ENCODE measurements at places on chromosomes 5 and 9. TPM values are rescaled to one million over a fixed set of nuclear protein-coding genes. Genes with fewer than 3 reads are reported as not detected.

GPX3 gene
- 19.7 TPM for total RNA-seq

PCDHGA6 gene
- total RNA-seq: 0.86 TPM

GDNF gene
- total RNA-seq: 0.98 TPM

DNA sequence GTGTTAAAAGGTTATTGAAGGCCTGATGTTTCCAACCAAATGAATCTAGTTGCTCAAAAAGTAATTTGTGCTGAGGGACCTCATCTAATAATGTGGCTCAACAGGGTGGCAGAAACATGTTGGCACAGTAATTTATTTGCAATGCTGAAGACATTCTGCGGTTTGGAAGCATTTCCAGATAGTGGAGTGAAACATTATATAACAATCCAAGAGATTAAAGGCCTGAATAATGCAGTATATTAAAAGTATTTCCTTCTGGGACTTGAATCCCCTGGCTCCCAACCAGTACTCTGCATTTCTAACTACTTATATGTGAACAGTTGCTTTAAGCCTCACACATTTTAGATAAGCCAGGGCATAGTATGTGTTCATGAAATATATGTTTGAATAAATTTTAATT, 25.9 kb upstream of the ALDH1A1 start:
- no peak overlapping the region for H3K4me3 ChIP-seq
- H3K36me3 ChIP-seq: no peaks in the 10 kb centered on the region
- peaks cover 20% of the 10 kb centered on the region for H3K4me1 ChIP-seq
- no peaks in the 10 kb centered on the region for H3K27me3 ChIP-seq
- DNase-seq: no peak
- H3K27ac ChIP-seq: no peak overlapping the region

DNA sequence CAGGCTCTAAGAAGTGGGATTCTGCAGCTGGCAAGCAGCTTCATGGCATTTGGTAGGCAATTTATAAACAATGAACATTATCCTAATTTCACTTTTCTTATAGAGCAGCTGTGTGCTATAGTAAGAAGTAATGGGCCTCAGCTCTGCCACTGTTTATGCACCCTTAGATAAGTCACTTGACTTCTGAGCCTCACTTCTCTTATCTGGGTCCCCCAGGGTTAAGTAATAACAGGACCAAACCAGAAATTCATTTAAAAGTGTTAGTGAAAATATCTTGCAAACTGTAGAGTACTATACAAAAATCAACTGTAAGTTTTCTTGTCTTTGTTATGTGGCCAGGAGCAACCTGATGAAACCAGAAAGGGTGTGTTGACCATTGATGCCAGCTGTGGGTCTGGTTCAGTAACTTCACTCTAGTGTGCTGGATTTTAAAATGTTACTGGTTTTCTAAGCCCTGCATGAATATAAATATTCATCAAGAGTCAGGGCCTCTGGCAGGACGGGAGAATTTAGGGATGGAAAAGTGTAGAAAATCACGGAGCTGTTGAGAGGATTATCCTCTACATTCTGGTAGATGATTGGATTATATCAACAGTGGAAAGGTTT, 24.2 kb downstream of the TNFAIP8 start:
- peaks cover 14% of the 10 kb centered on the region for H3K4me1 ChIP-seq
- H3K27ac ChIP-seq: no peak overlapping the region

KCNIP1 gene
- 5.3 TPM for total RNA-seq

- H3K27ac ChIP-seq: no peak overlapping the region
- H3K36me3 ChIP-seq: no peaks in the 10 kb centered on the region
- DNase-seq: no peak
- H3K27me3 ChIP-seq: peaks cover 4% of the 10 kb centered on the region
Measured at GRCh38 chr5:67199859-67200258, 3.3 kb upstream of the CD180 start.

PRKAA1 gene
- 58.6 TPM for total RNA-seq

- no peak within 1 kb of the TSS for H3K27ac ChIP-seq
- H3K4me3 ChIP-seq: no peak within 1 kb of the TSS
- no peaks in the 10 kb centered on the region for H3K36me3 ChIP-seq
- no peaks in the 10 kb centered on the region for H3K27me3 ChIP-seq
Measured at GRCh38 chr9:104536756-104537155, at the start of gene OR13C3. Gene OR13C3 (minus strand): TSS chr9:104536856. CDS start chr9:104536723, 133 bp downstream.

DNA sequence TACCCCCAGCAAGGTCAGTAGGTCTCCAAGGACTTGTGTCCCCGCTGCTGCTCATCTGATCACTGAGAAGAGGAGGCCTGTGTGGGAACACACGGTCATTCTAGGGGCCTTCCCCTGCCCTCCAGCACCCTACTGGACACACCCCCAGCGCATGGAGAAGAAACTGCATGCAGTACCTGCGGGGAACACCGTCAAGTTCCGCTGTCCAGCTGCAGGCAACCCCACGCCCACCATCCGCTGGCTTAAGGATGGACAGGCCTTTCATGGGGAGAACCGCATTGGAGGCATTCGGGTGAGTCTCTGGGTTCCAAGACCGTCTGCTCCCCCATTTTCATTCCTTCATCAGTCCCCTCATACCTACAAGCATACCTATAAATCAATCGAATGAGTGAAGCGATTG, 4.1 kb downstream of the FGFR4 start:
- H3K27me3 ChIP-seq: peaks cover 21% of the 10 kb centered on the region
- H3K27ac ChIP-seq: no peak overlapping the region
- H3K4me3 ChIP-seq: no peak overlapping the region

DNA sequence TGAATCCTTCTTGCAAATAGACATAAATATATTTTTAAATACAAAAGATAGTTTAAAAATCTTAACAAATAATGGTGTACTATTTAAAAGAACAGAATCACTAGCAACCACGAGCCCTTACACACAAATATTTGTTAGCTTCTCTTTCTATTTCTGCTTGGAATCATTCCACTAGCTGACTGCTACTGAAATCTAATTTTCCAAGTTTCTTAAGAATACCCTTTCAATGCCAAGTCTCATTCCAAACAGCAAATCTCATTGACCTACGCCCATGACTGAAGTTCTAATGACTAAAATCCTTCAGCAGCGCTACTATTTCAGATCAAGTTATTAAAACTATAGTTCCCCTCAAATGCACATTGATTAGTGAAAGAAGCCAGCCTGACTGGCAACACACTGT, 13.2 kb upstream of the PPP1R2B start:
- H3K27me3 ChIP-seq: peaks cover 3% of the 10 kb centered on the region
- DNase-seq: no peak
- no peaks in the 10 kb centered on the region for H3K4me1 ChIP-seq
- H3K4me3 ChIP-seq: no peak overlapping the region
- H3K27ac ChIP-seq: no peak overlapping the region

GRCh38 chr9:112032743-112033142, 136.1 kb downstream of the UGCG start:
- no peaks in the 10 kb centered on the region for H3K27me3 ChIP-seq
- no peak for DNase-seq
- H3K36me3 ChIP-seq: peaks cover 20% of the 10 kb centered on the region
- H3K4me3 ChIP-seq: no peak overlapping the region

TLE1 gene
- total RNA-seq: 40.2 TPM

DNA sequence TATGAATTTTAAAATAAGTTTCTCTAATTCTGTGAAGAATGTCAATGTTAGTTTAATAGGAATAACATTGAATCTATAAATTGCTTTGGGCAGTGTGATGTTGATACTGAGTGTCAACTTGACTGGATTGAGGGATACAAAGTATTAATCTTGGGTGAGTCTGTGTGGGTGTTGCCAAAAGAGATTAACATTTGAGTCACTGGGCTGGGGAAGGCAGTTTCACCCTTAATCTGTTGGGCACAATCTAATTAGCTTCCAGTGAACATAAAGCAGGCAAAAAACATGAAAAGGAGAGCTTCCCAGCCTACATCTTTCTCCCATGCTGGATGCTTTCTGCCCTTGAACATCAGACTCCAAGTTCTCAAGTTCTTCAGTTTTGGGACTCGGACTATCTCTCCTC, 832.0 kb upstream of the ARRDC3 start:
- no peaks in the 10 kb centered on the region for H3K4me1 ChIP-seq
- no peak for DNase-seq
- H3K4me3 ChIP-seq: no peak overlapping the region
- H3K27ac ChIP-seq: no peak overlapping the region
- no peaks in the 10 kb centered on the region for H3K36me3 ChIP-seq

- DNase-seq: no peak
- H3K36me3 ChIP-seq: peaks cover 6% of the 10 kb centered on the region
- H3K27me3 ChIP-seq: peaks cover 54% of the 10 kb centered on the region
- H3K4me1 ChIP-seq: peaks cover 5% of the 10 kb centered on the region
Measured at GRCh38 chr5:123035918-123036390, 571 bp downstream of the PPIC start.

PCDHAC2 gene
- 2.7 TPM for total RNA-seq

CBY3 gene
- not detected for total RNA-seq

- no peak for DNase-seq
- peaks cover 8% of the 10 kb centered on the region for H3K36me3 ChIP-seq
- no peak overlapping the region for H3K4me3 ChIP-seq
- H3K4me1 ChIP-seq: no peaks in the 10 kb centered on the region
Measured at GRCh38 chr5:147397616-147398015, 112.3 kb downstream of the DPYSL3 start.

GRCh38 chr5:143154510-143155370, 248.7 kb downstream of the NR3C1 start:
- H3K27ac ChIP-seq: no peak overlapping the region
- peaks cover 18% of the 10 kb centered on the region for H3K4me1 ChIP-seq
- peaks cover 9% of the 10 kb centered on the region for H3K36me3 ChIP-seq
- no peak for DNase-seq
- H3K27me3 ChIP-seq: no peaks in the 10 kb centered on the region

GRCh38 chr9:128143525-128144238, 5.6 kb upstream of the LCN2 start:
- peak overlapping the region; percentile 80 for H3K27ac ChIP-seq
- H3K36me3 ChIP-seq: no peaks in the 10 kb centered on the region
- H3K4me1 ChIP-seq: peaks cover 12% of the 10 kb centered on the region

RBM27 gene
- 19.8 TPM for total RNA-seq

- peaks cover 21% of the 10 kb centered on the region for H3K4me1 ChIP-seq
- H3K27ac ChIP-seq: no peak overlapping the region
- H3K36me3 ChIP-seq: no peaks in the 10 kb centered on the region
- no peak overlapping the region for H3K4me3 ChIP-seq
- no peak for DNase-seq
Measured at GRCh38 chr5:103422756-103423155, 139.8 kb downstream of the NUDT12 start.

EGFL7 gene
- total RNA-seq: 20.7 TPM

BRINP1 gene
- total RNA-seq: 8.6 TPM

TRAF1 gene
- 1.9 TPM for total RNA-seq

DNA sequence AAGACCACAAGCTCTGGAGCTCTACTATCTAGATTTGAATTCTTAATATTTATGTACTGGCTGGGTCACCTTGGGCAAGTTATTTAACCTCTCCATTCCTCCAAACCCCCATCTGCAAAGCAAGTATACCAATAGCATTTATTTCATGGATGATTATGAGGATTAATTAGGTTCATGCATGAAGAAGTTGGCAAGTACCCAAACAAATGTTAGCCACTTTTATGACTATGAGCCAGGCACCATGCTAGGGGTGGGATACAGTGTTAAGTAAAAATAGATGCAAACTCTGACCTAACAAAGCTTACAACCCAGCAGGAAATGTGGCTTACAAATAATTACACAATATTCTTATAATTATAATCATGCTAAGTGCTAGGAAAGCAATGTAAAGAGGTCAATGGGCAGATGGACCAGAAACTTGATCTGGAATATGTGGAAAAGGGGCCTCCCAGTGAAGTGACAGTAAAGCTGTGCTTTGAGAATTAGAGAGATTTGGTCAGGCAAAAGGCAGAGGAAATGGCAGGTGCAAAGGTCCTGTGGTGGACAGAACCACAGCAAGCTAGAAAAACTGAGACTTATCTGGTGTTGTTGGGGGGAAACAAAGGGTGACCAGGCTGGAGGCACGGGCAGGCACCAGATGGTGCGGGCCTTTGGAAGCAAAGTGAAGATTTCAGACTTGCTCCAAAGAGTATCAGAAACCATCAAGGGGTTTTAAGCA, 525.2 kb upstream of the TRPC7 start:
- H3K27ac ChIP-seq: no peak overlapping the region
- no peaks in the 10 kb centered on the region for H3K36me3 ChIP-seq
- no peak overlapping the region for H3K4me3 ChIP-seq
- peaks cover 36% of the 10 kb centered on the region for H3K27me3 ChIP-seq
- no peaks in the 10 kb centered on the region for H3K4me1 ChIP-seq

NR2F1 gene
- 6.6 TPM for total RNA-seq

- peaks cover 5% of the 10 kb centered on the region for H3K27me3 ChIP-seq
- H3K4me3 ChIP-seq: no peak overlapping the region
- peaks cover 16% of the 10 kb centered on the region for H3K4me1 ChIP-seq
- H3K27ac ChIP-seq: peak overlapping the region; percentile 10
Measured at GRCh38 chr9:93864840-93865239, 90.3 kb downstream of the BARX1 start.
